ENCODE measurements at places on chromosomes 1 and 21. TPM values are rescaled to one million over a fixed set of nuclear protein-coding genes. Genes with fewer than 3 reads are reported as not detected.

DNA sequence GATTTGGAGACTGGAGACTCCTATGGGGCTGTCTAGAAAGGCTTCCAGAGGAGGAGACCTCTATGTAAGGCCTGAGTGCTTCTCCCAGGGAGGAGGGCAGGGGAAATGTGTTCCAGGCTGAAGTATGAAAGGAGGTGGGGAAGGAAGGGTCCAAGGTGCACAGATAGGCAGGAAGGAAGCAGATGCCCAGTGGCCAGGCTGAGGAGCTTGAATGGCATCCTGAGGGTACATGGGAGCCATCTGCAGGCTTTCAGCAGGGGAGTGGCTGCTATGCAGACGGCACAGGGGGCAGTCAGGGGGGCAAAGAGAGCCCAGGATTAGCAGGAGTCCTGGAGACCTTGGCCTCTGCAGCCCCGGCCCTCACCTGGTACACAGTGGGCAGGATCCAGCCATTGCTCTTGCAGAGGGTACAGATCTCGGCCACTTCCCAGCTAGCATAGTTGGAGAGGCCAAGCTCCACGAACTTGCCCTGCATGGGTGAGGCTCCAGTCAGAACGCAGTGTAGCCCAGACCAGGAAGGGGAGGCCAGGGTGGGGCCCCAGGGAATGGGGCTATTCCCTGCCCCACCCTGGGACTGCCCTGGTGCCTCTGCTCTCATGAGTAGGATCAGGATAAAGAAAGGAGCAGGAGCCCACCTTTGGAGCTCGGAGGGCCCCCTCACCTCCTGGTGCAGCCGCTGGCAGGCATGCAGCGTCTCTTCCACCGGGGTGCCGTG lies 4.0 kb downstream of the AKR7A2 start:
- DNase-seq, result no peak

GRCh38 chr1:207097871-207098324 lies 6.1 kb upstream of the C4BPA start:
- no peak for DNase-seq

DNA sequence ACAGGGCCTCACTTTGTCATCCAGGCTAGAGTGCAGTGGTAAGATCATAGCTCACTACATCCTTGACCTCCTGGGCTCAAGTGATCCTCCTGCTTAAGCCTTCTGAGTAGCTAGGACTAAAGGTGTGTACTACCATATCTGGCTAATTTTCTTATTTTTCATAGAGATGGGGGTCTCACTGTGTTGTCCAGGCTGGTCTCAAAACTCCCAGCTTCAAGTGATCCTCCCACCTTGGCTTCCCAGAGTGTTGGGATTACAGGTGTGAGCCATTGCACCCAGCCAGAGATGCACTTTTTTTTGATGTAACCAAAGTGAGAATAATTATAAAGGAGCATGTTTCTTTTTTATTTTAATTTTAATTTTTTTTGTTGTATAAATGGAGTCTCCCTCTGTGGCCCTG lies 28.4 kb downstream of the CLIC4 start:
- DNase-seq, result no peak

- no peak for DNase-seq
Observed at GRCh38 chr21:46054451-46054881, 43.4 kb upstream of the COL6A2 start.

- no peak for DNase-seq
Observed at GRCh38 chr1:195608883-195609282, 999.4 kb downstream of the KCNT2 start.

GRCh38 chr1:176557543-176558258 lies 94.7 kb downstream of the PAPPA2 start:
- DNase-seq, result no peak

DNA sequence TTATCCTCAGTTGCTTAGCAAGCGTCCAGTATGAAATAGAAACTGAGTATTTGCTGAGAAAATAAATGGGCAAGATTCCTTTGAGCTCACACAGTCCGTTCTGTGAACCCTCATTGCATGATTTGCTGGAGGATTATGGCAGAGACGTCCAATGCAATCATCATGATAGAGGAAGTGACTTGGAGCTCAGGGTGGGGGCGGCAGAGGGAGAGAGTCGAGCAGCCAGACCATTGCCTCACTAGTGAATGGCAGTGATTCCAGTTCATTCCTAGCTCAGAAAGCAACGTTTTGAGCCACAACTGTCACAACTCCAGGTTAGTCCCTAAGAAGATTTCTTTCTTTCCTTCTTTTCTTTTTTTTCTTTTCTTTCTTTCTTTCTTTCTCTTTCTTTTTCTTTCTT lies 27.5 kb upstream of the COL9A2 start:
- no peak for DNase-seq

- no peak for DNase-seq
Observed at GRCh38 chr1:5405263-5405662, 587.0 kb downstream of the NPHP4 start.

DNA sequence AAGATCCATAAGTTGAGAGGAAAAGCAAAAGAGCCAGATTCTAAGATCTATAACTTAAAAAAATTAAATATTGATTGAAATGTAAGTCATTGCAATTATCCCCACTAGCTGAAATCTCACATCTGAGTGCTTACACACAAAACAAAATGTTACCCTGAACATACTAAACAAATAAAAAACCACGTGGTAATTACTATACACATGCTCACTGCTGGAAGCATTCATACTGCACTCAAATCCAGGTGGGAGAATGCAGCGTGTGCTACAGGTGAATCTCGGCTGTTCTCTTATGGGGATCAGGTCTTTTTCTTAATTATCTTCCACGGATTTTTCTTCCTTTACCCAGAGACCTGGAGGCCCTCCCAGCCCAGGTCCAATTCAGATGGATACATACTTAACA lies 74.3 kb downstream of the SDC3 start:
- DNase-seq, result no peak

DNA sequence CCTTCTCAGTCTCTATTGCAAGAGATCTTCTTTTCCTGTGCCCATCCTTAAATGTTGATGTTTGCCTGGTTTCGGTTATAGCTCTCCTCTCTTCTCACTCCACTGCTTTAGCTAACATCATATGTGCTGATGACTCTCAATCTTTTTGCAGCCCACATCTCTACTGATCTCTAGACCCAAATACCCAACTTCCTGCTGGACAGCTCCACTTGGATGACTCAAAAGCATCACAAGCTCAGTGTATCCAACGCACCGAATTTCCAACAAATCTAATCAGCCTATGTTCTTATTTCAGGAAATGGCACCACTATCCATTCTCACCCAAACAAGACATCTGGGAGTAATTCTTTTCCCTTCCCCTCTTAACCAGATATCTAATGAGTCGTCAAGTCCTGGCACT lies 79.1 kb upstream of the ARTN start:
- DNase-seq, result no peak

DNA sequence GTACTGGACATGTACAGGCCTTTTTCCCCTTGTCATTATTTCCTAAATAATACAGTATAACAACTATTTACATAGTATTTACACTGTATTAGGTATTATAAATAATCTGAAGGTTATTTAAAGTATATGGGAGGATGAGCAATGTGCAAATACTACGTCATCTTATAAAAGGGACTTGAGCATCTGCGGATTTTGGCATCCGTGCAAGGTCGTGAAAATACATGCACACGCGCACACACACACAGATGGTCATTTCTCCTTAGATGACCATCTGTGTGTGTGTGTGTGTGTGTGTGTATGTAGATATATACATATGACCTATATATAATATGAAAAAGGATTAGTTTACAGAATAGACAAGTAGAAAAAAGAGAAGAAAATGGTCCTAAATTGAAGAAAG lies 15.4 kb downstream of the ALG14 start:
- DNase-seq, result no peak

DNA sequence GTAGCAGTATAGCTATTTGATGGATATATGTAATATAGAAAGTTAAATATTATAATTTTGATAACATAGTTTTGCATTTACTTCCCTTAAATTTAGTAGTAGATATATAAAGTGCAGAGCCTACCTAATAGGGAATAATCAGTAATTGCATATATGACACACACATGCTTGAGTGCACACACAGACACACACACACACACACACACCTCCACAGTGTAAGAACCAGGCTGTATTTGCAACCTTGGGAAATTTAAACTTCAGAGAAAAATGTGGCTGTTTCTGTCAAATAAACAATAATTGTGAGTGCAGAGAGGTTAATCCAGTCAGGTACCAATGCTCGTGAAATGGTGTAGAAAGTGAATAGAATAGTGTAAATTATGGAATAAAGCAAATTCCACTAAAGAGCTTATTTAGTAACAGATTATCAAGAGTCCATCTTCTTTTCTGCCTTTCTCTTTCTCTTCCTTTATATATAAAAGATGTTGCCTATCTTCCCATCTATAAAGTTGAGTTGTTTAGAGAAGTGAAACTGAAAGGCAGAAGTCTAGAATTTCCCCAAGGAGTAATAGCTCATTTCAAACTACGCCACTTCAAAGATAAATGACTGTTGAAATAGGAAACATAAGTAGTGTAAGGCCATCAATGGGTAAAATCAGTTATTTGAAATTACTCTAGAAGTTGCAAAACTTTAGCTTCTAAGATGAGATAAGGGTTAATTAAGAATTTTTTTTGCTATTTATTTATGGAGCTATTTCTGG lies 273.7 kb downstream of the SRGAP2C start:
- DNase-seq, result no peak

GRCh38 chr1:223444411-223444810 lies 51.2 kb downstream of the CCDC185 start:
- no peak for DNase-seq

DNA sequence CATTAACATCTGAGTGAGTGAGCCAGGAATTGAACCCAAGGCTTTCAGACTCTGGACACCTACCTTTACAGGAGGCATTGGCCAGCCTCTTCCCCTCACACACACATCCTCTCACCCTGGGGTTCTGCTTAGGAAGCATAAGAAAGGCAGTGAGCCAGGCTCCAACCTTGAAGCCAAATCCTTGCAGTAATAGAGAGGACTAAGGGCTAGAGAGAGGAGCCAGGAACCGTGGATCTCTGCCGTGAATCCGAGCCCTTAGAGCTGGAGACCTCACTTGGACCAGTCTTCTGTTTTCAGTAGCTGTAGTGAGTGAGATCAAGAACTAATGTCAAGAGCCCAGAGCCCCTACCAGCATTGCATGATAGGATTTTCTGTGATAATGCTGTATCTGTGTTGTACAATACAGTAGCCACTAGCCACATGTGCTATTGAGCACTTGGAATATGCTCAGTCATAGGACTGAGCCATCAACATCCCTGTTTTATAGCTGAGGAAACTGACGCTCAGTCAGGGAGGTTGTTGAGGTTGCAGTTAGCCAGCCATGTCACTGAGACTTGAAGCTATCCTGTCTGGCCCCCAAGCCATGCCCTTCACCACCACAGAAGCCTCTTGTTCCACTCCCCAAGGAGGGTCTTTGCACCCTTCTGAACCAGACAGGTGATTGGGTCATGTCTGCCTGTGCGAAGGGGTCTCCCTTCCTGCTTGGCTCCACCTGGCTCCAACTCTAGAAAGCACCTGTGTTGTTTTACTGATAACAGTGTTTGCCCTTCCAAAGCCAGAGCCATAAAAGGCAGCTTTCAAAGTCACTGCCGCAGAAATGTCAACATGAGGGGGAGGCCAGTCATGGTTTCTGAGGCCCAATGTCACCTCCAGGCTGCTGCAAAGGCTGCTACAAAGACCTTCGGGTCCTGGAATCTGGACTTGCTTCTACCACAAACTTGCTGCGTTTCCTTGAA lies 101.1 kb upstream of the JUN start:
- no peak for DNase-seq

- no peak for DNase-seq
Observed at GRCh38 chr1:113031171-113031933, 41.6 kb upstream of the LRIG2 start.

GRCh38 chr1:242128951-242129502 lies 130.1 kb upstream of the MAP1LC3C start:
- peak; percentile 14 for DNase-seq

- peak; percentile 12 for DNase-seq
Observed at GRCh38 chr1:77888781-77889642, 588 bp downstream of the NEXN start.

- DNase-seq, result no peak
Observed at GRCh38 chr21:37026499-37026898, 20.0 kb downstream of the RIPPLY3 start.

DNA sequence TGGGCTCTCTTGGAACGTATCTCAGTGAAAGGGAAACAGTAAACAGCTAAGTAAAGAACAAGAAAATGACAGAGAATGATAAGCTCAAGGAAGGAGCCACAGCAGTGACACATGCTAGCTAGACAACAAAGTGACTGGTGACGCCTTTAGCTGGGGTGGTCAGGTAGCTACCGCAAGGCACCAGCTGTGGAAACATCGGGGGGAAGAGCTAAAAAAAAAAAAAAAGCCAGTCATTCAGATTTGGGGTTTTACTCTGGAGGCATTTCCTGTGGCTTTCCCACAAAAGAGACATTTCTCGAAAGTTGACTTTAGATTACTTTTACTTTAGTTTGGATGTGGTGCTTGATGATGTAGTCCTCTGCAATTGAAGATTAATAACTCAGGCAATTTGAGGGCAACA lies 2.1 kb downstream of the FHAD1 start:
- DNase-seq, result no peak

- peak; percentile 73 for DNase-seq
Observed at GRCh38 chr1:36285443-36286101, 20.6 kb upstream of the SH3D21 start.

DNA sequence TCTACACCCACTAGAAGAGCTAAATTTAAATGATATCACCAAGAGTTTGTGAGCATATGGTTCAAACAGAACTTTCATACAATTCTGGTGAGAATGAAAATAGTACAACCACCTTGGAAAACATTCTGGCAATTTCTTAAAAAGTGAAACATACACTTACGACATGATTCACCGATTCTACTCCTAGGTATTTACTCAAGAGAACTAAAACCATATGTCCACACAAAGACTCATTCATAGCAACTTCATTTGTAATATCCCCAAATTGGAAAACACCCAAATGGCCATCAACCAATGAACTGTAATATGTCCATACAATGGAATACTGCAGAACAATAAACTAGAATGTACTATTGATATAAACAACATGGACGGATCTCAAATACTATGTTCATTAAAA lies 51.2 kb upstream of the ADAM30 start:
- no peak for DNase-seq

GRCh38 chr1:34833711-34834110 lies 25.8 kb downstream of the SMIM12 start:
- DNase-seq, result no peak

UBIAD1 gene
- 11.4 TPM for polyA plus RNA-seq

HUNK gene
- 0.63 TPM for polyA plus RNA-seq

B4GALT3 gene
- polyA plus RNA-seq, result 26.7 TPM

SELENON gene
- 38.8 TPM for polyA plus RNA-seq

SYDE2 gene
- polyA plus RNA-seq, result 1.2 TPM

CD244 gene
- polyA plus RNA-seq, result not detected

S100A9 gene
- 3.1 TPM for polyA plus RNA-seq

TINAGL1 gene
- 0.88 TPM for polyA plus RNA-seq

PGBD5 gene
- 0.66 TPM for polyA plus RNA-seq

AMIGO1 gene
- polyA plus RNA-seq, result 1.2 TPM

HAX1 gene
- polyA plus RNA-seq, result 83.8 TPM

SPATA1 gene
- 0.49 TPM for polyA plus RNA-seq

WDR3 gene
- polyA plus RNA-seq, result 29.2 TPM

ASCL5 gene
- polyA plus RNA-seq, result 0.17 TPM

CBR3 gene
- polyA plus RNA-seq, result 5.9 TPM

HSF2BP gene
- polyA plus RNA-seq, result 1.7 TPM

TEKT2 gene
- not detected for polyA plus RNA-seq
